ENCODE measurements at places on chromosomes 4 and X.

DNA sequence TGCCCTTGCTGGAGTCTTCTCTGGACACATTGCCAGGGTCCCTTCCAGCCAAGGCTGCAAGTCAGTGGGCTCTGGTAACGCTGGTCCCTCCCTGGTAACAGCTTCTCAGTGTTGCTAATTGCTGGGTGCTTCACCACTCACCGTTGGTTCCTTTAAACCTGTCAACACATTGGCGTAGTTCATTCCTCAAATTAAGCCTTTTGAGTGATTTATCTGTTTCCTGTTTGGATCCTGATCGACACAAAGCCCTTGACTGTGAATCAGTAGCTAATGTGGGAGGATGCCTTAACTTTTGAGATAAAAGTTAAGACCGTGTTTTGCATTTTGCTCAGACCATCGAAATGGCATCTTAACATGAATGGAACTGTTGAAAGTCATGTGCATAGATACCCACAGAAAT lies 125.9 kb downstream of the AMELX start:
- DNase-seq = no peak

DNA sequence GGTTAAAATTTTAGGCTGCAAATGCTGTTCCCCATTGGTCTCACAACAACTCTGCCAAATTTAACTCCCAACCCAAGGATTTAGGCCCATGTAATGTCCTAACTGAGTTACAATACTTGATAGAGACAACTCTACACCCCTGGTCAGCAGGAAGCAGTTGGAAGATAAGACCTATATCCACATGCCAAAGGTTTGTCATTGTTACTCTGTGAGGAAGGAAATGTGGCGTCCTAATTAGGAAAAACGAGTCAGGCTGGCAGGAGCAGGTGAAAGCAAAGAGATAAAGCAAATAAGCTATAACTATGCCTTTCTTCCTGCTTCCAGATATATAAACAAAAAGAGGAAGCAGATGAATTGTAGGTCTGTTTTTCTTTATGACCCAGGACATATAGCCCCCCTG lies 69.1 kb downstream of the SPIN4 start:
- DNase-seq = no peak

DNA sequence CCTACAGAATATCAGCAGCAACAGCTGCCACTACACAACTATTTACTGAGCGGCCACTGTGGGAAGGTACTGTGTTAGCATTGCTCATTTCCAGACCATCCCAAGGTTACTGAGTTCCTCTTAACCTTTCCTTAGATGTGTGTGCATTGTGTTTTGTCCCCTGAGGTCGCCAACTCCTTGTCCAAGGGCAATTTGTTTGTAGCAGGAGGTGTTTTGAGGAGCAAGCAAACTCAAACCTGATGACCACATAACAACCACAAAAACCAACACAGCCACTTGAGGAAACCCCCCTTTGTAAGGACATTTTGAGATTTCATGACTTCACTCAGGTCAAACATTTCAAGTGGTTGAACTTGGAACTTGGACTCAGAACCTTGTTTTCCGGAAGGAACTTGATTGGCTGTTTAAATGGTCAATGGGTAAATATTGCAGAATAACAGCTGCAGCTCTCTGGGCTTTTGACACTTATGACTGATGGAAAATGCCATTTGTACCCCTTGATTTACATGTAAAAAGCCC lies 122.3 kb downstream of the MID1IP1 start:
- DNase-seq = no peak

- DNase-seq = no peak
These were observed 30.6 kb downstream of the ANXA5 start for GRCh38 chr4:121666091-121666679.

- no peak for DNase-seq
These were observed 40.2 kb upstream of the CRMP1 start for GRCh38 chr4:5933116-5933515.

GRCh38 chr4:173909294-173909693 lies 374.2 kb downstream of the FBXO8 start:
- DNase-seq = no peak

Measured in left colon (tissue), 2 donors.